ENCODE measurements at places on chromosomes 3 and 15. TPM values are rescaled to one million over a fixed set of nuclear protein-coding genes. Genes with fewer than 3 reads are reported as not detected.

Gene KBTBD13
- total RNA-seq: not detected

Gene SUSD5
- total RNA-seq: 0.42 TPM

Gene GPR62
- 0.23 TPM for total RNA-seq

Gene ITGA11
- 9.3 TPM for total RNA-seq

Gene KBTBD12
- 0.09 TPM for total RNA-seq

Gene CD96
- total RNA-seq: not detected

Gene TGM5
- total RNA-seq: not detected

Gene C3orf33
- 16.9 TPM for total RNA-seq

Gene MED12L
- 5.2 TPM for total RNA-seq

Gene GOLGA8M
- 3.0 TPM for total RNA-seq

Gene ANO10
- 26.6 TPM for total RNA-seq

Gene ITPKA
- total RNA-seq: 16.0 TPM

Gene AGTR1
- 27.3 TPM for total RNA-seq

Gene NECTIN3
- 9.1 TPM for total RNA-seq

Gene P2RY1
- total RNA-seq: 3.6 TPM

Gene FSD2
- total RNA-seq: not detected

Gene ATP2B2
- total RNA-seq: 1.7 TPM

Gene GOLGA6B
- not detected for total RNA-seq

Gene KIF15
- 10.2 TPM for total RNA-seq

Gene ANKRD34C
- not detected for total RNA-seq

Gene KY
- 16.7 TPM for total RNA-seq
